ENCODE measurements at places on chromosomes 7 and 10.

DNA sequence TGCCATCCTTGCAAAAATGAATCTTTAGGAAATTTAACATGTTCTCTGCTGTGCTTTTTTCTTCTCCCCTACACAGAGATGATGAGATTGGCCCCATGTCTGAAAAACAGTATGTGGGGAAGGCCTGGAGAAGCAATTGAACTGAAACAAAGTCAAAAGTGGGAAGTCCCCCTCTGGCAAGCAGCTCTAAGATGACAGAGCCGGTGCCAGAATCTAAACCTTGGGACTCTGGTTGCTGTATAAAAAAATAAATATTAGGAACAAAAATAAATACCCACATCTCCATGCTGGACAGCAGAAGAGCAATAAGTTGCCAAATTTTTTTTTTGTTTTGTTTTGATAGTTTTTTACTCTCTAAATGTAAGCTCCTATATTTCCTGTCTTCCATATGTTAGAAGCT lies 51.8 kb upstream of the TRIL start:
- no peak for DNase-seq

GRCh38 chr7:155916926-155917655 lies 104.8 kb upstream of the SHH start:
- DNase-seq: no peak

GRCh38 chr10:80489371-80490112 lies 35.4 kb downstream of the TSPAN14 start:
- DNase-seq: no peak

GRCh38 chr7:42876182-42877068 lies 35.4 kb downstream of the C7orf25 start:
- peak; percentile 24 for DNase-seq

DNA sequence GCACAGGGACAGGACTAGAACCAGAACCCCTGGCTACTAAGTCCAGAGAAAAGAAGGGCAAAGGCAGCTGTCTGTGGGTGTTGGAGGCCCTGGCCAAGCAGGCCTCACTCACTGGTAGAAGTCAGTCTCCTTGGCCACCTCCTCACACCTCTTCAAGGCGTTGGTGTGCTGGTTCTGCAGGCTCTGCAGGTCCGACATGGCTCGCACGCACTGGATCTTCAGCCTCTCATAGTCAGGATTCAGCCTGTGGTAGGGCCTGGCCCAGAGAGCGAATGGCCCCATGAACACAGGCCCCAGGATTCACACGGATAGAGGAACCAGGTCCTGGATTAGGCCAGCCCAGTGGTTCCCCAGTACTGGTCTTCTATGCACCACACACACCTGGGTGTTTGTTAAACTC lies 72.4 kb downstream of the DLG5 start:
- DNase-seq: no peak

- no peak for DNase-seq
Observed at GRCh38 chr10:120606051-120606764, 149.2 kb downstream of the PLPP4 start.

DNA sequence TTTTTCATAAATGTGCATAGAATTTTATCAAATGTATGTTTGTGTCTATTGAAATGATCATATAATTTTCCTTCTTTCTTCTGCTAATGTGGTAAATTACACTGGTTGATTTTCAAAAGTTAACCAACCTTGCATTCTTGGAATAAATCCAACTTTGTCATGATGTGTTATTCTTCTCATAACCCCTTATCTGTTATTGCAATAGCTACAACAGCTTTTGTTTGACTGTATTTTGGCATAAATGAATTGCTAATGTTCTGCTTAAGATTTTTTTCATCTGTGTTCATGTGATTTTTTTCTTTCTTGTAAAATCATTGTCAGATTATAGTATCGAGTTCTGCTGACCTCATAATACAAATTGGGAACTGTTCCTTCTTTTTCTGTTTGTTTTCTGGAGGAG lies 17.6 kb downstream of the CDH23 start:
- no peak for DNase-seq

- no peak for DNase-seq
Observed at GRCh38 chr10:99412099-99412498, 18.3 kb downstream of the GOT1 start.

DNA sequence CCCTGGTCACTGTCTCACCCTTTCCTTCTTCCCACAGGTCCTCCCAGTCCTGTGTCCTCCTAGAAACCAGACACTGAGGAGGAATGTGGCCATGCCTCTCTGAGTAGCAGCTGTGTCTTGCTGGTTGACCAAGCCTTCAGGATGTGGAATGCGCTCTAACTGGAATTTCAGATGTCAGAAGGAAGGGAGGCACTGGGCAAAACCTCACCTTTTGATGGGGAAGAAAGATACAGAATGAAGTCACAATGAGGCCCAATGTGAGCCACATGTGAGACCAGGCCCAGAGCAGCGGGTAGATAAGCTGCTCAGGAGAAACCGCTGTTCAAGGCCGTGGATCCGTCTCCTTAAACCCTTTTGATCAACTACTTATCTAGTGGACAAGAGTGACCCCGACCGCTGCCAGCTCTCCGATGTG lies 54.8 kb upstream of the ECHDC3 start:
- DNase-seq: no peak

- DNase-seq: no peak
Observed at GRCh38 chr7:110308791-110309190, 782.1 kb upstream of the LRRN3 start.

DNA sequence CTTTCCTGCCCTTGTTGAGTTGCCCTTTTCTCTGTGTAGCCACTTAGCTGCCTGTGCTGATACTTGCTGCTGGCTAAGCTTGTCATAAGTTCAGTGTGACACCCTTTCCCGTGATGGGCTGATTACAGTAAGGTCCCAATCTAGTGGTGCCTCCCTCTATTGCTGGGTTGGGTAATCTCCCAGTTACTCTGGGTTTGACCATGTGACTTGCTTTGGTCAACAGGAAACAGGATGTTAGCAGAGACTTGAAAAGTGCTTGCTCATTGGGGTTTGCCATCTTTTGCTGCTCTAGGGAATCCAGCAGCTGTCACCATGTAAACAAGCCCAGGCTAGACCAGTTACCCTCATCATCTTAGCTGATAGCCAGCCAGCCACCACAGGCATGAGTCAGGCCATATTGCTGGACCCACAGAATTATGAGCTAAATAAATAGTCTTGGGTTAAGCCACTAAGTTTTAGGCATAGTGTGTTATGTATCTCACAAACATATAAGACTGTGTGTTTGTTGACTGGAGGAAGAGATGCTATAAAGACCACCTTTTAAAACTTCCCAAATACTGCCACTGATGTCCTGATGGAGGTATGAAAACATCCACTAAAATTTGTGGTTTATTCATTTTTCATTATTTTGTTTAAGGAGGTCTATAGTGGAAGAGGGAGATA lies 4.0 kb upstream of the LEP start:
- DNase-seq: no peak

DNA sequence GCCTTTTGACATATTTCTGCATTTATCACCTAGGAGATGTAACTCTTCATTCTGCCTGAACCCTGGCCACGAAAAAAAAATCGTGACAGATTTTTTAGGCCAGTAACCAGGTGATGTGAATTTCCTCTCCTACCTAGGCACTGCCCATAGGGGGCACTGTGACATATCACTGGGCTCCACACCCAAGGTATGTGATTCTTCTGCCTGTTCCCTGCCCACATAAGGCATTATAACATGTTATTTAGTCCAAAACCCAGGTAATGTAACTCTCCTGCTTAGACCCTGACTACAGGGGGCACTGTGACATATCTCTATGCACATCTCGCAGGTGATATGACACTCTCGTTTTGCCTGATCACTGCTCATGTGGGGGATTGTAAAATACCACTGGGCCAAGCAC lies 29.5 kb upstream of the ZNF107 start:
- no peak for DNase-seq

GRCh38 chr10:1025683-1026082 lies at the start of gene IDI2:
Gene IDI2 (minus strand): TSS chr10:1025859. CDS start chr10:1024723, 1,136 bp downstream.
- DNase-seq: no peak

DNA sequence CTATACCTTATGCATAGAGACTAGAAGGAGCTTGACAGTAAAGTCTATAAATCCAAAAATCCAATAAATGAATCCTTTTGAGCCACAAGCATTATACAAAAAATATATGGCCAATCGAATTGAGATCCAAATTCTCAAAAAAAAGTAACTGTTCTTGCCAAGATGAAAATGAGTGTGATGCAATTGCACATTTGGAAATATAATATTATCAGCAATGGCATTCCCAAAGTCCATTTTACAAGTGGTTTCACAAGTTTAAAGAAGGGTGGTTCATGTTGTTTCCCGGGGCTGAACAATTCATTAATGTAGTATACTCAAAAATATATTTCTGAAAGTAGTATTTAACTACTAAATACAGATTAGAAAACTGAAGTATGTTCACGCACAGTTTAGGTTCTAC lies 7.3 kb downstream of the RP9 start:
- no peak for DNase-seq

GRCh38 chr7:114539575-114539974 lies 125.0 kb downstream of the FOXP2 start:
- no peak for DNase-seq

- DNase-seq: no peak
Observed at GRCh38 chr10:86900955-86901354, 56.5 kb downstream of the MMRN2 start.

DNA sequence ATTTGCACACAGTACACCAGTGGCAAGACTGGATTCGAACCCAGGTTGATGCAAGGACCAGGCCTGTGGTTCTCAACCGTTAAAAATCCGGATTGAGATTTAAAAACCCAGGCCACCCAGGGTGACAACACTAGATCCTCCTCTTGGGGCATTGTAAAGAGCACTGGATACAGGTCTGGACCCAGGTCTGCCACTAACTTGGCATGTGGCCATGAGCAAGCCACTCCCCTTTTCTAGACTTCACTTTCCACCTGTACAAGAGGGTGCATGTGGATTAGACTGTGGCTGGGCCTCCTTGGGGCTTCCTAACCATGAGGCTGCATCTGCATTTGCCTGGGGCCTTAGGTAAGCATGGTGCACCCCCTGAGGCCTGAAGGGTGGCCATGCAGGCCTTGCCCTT lies 21.7 kb upstream of the SLC29A3 start:
- no peak for DNase-seq

DNA sequence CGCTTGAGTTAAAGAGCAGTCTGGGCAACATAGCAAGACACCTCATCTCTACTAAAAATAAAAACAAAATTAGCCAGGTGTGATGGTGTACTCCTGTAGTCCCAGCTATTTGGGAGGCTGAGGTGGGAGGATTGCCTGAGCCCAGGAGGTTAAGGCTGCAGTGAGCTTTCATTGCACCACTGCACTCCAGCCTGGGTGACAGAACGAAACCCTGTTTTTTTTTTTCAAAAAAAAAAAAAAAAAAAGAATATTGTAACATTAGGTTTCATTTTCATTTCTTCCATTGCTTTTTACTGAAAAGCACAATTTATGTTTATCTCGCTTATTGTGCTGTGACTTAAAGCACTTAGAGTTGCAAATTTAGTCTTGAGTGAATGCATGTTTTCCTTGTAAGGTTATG lies 80.0 kb downstream of the MLLT10 start:
- no peak for DNase-seq

GRCh38 chr7:107152011-107152410 lies 16.8 kb upstream of the HBP1 start:
- DNase-seq: no peak

DNA sequence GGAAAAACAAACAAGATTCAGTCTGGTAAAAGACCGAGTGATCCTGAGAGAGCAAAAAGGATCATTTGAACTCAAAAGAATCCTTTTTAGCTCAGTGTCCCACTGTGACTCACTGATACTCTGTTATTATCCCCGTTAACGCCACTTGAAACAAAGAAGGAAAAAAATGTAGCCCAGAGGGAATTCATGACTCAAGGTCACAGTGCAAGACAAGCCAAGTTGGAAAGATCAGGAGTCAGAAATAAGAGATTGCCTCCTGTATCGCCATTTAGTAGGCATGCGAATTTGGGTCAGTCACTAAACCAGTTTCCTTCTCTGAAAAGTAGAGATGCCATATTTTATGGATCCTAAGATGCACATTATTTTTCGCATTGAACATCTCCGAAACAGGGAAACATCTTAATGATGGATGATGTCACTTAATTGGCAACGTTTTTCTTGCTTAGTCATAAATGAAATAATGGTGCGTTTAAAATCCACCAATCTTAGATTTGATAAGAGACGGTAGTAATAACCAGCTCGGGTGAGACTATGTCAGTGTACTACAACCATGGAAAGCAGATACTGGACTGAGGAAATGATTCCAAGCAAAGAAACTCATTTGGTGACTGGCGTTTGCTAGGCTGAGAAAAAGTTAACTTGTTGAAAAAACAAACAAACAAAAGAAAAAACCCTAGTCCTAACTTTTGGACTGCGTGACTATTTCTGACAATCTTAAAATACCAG lies 502.0 kb upstream of the CELF2 start:
- no peak for DNase-seq

- no peak for DNase-seq
Observed at GRCh38 chr7:29548823-29549222, 14.8 kb upstream of the PRR15 start.

GRCh38 chr10:66881814-66882213 lies 44.0 kb upstream of the LRRTM3 start:
- no peak for DNase-seq

Data from stimulated activated CD4-positive, alpha-beta T cell treated with anti-CD3 and anti-CD28 coated beads, Interleukin-2, amount 100 ng/mL, for 4 hours (primary cell).